ENCODE measurements at places on chromosomes 11 and 22. TPM values are rescaled to one million over a fixed set of nuclear protein-coding genes. Genes with fewer than 3 reads are reported as not detected.
A peak's percentile ranks its signal among the peaks of the same experiment; 100 is the strongest.

DNA sequence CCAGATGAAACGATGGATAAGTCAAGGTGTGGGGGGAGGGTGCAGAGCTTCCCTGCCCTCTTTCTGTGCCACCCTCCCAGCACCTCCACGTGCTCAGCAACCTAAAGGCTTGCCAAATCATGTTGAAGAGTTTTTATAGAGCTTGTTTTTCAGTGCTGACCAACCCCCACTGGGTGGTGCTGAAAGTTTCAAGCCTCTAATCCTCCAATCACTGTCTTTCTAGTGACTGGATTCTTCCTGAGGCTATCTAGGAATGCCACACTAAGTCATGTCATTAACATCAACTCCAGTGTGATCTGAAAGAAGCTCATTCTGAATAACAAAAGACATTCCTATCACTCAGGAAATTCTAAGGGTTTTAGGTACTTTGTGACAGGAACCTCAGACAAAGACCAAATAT lies 382.6 kb downstream of the DYNC2H1 start:
- DNase-seq = peak; percentile 44

DNA sequence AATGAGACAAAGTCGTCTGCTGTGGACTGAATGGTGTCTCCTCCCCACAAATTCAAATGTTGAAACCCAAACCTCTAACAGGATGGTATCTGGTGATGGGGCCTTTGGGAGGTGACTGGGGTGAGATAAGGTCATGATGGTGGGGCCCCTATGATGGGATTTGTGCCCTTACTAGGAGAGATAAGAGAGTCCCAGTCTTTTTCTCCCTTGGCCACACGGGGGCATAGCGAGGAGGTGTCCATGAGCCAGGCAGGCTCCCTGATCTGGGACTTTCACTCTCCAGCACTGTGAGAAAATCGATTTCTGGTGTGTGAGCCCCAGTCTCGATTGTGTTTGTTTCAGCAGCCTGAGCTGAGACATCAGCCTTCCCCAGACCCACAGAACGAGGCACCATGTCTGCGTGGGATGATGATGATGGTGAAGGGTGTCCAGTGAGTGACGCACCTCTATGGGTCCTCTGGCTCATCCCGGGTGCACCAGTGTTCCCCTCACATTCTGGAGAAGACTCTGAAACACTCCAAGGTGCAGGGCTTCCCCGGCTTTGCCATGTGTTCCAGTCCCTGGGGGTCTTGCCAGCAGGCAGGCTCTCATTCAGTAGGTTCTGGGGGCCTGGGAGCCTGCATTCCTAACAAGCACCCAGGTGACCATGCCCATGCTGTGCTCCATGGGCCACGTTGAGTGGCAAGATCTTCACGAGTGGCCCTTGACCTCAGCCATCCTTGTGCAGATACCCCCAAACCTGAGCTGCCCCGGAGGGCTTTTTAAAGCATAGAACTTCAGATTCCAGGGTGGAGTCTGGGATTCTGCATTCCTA lies 363.0 kb downstream of the CTTN start:
- DNase-seq = no peak

- peak; percentile 4 for DNase-seq
These were observed 710 bp downstream of the MTCH2 start for GRCh38 chr11:47641600-47642098.

DNA sequence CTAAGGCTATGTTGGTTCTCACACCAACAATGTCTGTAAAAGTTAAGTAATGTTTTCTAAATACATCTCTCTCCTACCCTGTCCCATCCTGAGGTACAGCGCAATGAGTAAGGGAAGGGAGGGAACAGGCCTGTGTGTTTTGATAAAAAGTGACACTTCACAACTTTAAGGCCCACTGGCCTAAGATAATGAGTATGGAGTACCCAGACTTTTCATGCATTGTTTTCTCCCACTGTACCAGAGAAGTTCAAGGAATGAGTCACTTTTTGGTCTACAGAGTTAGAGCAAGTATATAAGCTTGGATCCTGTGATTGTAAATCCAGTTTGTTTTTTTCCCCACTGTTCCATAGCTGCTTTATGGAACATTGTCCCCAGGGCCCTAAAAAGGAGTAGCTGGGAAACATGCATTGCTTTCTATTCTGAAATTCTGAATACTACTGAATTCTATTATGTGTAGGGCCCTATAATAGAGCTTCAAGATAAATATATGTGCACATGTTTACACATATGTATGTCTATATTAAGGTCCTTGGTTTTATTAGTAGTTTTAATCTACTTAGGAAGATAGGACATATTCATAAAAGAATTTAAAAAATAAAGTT lies 29.8 kb downstream of the KCNE3 start:
- DNase-seq = peak; percentile 57

- DNase-seq = no peak
These were observed 560 bp downstream of the TBX1 start for GRCh38 chr22:19760951-19761724.

GRCh38 chr11:64924910-64925284 lies 408 bp downstream of the PPP2R5B start:
- DNase-seq = peak; percentile 38

The ZNF143 gene
- total RNA-seq = 18.3 TPM

The MMP10 gene
- not detected for total RNA-seq

The SLC17A6 gene
- total RNA-seq = not detected

The SLC22A9 gene
- total RNA-seq = not detected

The CLTCL1 gene
- 5.8 TPM for total RNA-seq

The TRIM29 gene
- total RNA-seq = 0.49 TPM
